ENCODE measurements at places on chromosomes 11 and 22.

DNA sequence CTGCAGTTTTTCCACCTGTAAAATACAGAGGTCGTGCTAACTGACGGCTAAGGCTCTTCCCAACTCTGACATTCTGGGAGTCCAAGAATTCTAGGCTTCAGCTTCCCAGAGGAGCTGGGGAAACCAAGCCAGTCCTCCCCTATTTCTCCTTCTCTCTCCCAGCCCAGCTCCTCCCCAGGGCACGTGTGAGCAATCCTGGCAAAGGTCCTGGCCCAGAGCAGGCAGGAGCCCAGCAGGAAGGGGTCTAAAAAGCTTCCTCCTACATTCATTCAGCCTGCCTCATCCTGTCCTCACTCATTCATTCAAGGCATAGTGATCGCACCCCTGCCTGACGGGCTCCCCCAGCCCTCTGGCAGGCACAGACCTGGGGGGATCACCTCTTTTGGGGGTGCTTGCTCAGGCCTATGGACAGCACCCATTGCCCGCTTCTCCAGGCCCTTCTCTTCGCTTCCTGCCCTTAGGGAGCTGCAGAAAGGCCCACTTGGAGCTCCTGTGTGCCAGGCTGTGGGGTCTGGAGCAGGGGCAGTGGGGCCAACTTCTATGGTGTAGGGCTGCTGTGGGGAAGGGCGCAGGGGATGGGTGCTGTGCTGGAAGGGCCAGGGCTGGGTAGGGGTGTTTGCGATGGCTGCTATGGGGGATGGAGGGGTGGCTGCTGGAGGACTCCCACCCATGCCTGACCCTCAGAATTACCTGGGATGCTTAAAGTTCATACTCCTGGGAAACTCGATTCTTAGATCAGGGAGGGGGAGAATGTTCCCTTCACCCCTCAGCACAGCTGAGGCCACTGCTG lies 9.8 kb downstream of the KCNC1 start:
- DNase-seq: no peak

DNA sequence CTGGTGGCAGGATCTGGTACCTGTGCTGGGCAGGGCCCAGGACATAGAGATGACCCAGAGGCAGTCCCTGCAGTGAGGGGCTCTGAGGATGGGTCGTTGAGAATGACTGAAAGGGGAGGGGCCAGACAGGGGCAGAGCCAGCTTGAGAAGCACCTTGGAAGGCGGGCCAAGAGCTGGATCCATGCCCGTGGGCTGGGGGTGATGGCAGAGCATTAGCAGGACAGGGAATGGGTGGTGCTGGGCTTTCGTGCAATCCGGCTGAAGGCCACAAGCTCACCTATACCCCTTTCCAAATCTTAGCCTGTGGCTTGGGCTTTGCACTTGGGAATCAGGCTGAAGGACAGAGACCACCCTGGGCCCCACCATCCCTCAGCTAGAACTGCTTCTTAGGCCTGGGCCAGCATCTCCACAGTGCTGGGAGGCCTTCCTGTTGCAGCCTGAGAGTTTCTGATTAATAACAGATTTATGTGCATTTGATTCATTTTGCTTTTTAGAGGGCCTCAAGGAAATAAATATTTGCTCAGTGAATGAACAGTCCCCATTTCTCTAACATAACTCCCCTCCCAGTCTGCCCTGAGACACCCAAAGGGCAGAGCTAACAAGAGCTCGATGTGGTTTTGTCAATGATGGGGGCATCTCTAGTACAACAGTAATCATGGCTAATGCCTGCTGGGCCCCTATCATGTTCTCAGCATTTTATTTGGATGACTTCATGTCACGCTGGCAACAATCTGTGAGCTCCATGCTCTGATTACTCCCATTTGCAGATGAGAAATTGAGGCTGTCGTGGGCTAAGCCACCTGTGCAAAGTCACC lies 39.3 kb downstream of the RIBC2 start:
- DNase-seq: no peak

DNA sequence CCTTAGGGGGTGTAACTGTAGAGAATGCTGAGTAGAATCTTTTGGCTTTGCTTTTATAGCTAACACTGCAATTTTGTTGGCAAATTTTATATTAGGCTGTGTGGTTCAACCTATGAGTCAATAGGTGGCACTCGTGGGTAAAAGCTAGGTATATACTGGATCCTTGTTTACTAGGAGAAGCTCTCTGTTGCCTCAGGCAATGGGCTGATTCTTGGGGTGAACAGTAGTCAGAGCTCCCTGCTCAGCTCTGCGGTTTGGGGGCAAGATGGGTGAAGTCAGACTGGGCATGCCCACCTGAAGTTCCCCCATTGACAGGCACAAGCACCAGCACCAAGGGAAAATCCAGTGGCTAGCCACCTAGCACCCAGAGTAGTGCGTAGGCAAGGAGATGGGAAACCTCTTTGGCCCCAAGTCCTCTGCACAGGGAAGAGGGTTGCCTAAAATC lies 238.7 kb downstream of the FAM181B start:
- DNase-seq: no peak

- no peak for DNase-seq
Measured at GRCh38 chr22:37418627-37419369, 8.5 kb downstream of the ELFN2 start.

DNA sequence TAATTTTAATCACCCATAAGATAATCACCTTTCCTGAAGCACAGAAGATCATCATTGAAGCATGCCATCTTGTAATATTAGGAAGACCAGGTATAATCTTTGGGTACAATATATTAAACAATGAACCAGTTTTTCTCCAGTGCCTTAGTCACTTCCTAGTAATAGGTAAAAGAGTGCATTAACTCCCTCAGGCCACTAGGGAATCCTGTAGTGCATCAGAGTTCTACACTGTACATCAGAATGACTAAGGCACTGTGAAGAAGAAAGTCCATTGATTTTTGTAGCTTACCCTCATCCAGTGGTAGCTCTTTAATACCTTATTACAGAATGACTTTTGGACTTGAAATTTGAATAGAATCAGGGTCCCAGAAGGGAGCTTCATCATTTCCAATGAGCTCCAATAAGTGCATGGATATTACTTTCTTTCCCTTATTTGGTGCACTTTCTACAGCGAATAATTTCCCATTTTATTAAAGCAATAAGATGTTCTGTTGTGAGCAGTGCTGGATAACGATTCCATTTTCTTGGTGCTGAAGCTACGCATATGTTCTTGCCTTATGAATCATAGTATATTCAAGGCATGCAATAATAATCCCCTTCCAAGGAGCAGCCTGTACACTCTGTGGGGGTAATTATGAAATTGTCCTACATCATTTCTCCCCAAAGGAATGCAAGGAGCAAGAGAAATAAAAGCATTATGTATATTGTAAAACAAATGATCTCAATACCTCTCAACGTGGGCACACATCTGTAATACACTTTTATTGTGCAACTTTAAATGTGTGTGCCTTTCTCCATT lies 4.7 kb downstream of the C11orf87 start:
- no peak for DNase-seq

GRCh38 chr11:60150279-60150678 lies 32.6 kb downstream of the MS4A6A start:
- DNase-seq: no peak

DNA sequence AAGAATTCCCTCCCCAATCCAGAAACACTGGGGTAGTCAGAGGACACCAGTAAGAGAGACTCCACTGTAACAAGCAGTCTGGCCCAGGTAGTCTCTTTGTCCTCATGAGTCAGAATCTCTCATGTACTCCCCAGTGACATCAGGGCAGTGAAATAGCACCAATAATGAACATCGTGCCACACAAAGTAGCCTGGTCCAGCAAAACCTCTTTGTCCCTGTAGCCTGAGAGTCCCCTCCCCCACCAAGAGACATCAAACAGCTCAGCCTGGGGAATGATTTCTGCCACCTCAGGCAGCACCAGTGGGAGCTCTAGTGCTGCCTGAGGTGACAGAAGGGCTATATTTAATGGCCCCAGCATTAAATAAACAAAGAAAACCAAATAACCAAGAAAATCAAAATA lies 88.1 kb downstream of the SBF2 start:
- no peak for DNase-seq

GRCh38 chr22:49099496-49100124 lies 728.1 kb downstream of the BRD1 start:
- no peak for DNase-seq

GRCh38 chr11:44899959-44900358 lies 50.7 kb downstream of the TP53I11 start:
- no peak for DNase-seq

GRCh38 chr11:17642980-17643379 lies 76.4 kb upstream of the MYOD1 start:
- DNase-seq: no peak

DNA sequence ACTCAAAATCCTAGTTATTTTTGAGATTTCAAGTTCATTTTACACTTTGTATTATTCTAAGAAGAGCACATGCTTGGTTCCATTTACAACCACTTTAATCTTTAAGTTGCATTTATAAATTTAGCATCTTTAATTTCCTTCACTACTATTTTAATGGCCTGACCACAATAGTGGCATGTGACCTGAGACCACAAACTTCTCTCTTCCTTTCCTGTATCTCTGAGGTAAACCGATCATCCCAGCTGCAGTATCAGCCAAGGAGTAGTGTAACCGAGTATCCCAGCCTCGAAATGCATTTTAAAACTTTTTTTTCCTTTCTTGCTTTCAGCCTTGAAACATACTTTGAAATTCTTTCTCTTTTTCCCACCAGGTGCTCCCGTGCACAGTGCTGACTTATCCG lies 28.7 kb upstream of the CBX6 start:
- no peak for DNase-seq

GRCh38 chr22:17647991-17648390 lies 9.4 kb downstream of the BCL2L13 start:
- no peak for DNase-seq

GRCh38 chr11:47438721-47439120 lies 10.2 kb downstream of the RAPSN start:
- DNase-seq: no peak

DNA sequence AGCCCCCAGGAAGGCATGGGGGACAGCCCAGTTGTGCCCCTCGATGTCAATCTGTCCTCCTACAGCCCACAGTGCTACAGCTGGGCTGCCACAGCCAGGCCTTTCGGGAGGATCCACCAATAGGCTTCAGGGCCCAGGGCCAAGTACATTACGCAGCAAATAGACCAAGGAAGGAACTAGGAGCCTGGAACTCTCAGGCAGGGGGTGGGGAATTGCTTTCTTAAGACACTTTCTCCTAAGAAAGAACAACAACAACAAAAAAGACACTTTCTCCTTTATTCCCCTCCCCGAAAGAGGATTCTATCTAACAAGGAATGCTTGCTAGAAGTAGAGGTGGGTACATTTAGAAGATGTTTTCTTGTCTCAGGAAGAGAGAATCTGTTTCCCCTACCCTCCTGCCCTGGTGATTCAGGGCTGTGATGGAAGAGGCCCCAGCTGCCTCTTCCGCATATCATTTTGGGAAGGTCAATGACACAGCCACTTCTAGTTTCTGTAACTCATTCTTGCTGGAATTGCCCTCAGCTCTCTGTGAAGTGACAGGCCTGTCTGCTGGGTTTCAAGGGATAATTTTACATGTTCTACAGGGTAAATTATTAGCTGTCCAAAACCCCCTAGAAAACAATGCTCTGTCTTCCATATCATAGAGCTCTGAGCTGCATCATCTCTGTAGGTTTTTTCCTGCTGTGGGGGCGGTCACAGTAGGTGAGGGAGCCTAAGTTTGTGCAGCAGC lies 6.0 kb upstream of the MALAT1 start:
- no peak for DNase-seq

DNA sequence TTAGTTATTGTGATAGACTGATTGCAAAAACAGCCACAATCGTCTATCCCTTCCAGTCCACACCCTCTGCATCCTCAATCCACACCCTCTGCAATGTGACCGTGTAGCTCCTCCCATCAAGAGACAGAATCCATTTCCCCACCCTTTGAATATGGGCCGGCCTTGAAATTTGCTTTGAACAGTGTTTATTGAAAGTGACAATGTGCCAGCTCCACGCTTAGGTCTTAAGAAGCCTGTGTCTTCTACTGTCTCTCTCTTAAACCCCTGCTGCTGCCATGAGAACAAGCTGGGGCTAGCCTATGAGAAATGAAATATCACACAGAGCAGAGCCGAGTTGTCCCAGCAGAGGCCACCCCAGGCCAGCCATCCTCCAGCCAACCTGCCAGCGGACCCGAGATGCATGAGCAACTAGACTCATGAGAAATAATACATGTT lies 22.3 kb upstream of the MICAL2 start:
- no peak for DNase-seq

DNA sequence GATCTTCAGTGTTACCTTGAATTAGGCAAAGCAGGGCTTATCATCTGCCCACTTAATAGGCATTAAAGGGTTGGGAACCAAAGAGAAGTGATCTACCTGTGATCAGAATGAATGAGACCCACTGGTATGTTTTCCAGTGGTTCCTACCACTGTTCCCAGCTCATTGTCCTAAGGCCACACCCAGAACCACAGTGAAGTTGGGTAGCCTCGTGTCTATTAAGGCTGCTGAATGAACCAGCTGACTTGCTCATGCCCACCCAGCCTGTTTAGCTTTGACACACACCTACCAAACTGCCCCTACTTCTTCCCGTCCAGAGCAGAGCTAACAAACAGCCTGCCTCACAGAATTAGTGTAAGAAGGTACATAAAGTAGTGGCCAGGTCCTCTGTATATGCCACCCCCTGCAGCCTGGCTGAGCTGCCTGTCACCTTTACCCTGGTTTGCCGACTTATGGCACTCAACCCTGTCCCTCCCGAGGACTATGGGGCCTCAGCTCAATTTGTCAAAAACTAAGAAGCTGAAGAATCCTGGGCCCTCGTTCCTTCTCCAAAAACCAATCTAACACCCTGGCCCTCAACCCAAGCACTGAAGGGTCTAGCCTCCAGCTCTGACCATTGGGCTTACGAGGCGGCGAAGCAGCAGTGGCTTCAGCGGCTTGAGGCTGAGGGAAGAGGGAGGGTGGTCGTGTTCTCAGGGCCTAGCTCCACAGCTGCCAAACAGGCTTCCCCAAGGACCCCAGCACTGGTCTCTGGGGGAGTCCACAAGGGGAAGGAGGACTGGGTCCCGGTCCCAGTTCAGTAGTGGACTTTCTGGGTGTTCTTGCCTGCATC lies 9.8 kb downstream of the UCP2 start:
- DNase-seq: no peak

DNA sequence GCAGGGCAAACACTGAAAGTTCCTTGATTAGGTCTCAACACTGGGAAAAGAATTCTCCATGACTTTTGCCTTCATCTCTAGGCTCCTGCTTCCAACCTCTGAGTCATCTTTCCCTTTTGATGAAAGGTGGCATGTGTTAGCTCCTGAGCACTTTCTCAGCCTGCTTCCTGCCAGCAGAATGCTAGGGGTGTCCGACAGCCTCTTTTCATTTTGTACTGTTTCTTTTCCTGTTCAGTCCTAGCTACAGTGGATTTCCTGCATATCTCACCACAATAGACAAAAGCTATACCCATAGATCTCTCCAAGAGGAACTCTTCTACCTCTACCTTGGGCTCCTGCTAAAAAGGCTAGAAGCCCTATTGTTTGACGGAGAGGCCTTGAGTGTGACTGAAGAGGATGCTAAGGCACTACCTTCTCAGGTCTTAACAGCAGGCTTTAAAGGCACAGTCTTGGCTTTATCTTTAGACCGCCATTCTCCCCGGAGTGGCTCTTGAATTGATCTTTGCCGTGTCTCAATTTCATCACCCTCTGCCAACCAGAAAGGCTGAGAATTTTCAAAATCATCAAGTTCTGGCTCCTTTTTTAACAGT lies 145.5 kb downstream of the RBFOX2 start:
- no peak for DNase-seq

All from NCI-H1105 (cell line).